ENCODE measurements at places on chromosomes 1 and 21.

DNA sequence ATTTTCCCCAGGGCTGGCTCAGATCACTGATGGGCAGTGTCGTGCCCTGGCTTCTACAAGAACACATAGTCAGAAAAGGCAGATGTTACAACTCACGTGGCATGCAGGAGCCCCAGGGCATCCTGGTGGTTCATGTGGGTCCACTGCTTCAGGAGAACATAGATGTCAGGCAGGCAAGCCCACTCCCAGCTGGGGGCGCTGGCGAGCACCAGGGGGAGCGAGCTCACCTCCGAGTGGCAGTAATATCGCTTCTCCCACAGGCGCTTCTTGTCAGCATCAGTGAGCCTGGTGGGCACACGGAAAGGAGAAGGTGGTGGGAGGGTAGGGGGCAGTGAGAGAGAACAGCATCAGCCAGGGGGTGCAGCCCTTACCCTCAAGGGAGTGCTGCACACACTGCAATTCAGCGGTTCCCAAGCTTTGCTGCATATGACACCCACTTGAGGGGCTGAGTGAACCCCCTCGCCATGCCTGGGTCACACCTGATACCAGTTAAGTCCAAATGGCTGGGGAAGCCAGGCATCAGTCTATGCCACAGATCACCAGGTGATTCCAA, 34.3 kb upstream of the PPP1R15B start:
- DNase-seq = peak; percentile 60

DNA sequence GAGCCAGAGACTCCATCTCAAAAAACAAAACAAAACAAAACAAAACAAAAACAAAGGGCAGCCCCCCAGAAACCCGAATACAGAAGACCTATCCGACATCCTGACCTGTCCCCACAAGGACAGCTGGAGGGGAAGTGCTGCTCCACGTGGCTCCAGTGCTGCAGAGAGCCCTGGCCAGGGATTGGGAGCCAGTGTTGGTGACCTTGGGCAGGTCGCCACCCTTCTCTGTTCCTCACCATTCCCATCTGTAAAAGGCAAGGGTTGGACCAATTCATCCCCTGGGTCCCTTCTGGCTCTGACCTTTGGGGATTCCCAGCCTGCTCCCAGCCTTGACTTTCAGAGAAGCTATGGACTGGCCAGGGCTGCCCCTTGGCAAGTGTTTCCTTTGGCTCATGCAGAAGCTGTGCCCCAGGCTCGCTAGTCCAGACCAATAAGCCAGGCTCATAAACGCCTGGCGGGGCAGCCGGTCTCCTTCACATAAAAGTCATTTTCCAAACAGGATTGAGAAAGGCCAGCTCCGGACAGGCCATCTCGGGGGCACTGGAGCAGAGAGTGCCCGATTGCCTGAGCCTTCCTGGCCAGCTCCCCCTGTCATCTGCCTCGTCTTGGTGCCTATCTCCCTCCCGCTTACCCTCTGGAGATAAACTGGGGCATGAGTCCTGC, 20.0 kb upstream of the PADI1 start:
- no peak for DNase-seq

DNA sequence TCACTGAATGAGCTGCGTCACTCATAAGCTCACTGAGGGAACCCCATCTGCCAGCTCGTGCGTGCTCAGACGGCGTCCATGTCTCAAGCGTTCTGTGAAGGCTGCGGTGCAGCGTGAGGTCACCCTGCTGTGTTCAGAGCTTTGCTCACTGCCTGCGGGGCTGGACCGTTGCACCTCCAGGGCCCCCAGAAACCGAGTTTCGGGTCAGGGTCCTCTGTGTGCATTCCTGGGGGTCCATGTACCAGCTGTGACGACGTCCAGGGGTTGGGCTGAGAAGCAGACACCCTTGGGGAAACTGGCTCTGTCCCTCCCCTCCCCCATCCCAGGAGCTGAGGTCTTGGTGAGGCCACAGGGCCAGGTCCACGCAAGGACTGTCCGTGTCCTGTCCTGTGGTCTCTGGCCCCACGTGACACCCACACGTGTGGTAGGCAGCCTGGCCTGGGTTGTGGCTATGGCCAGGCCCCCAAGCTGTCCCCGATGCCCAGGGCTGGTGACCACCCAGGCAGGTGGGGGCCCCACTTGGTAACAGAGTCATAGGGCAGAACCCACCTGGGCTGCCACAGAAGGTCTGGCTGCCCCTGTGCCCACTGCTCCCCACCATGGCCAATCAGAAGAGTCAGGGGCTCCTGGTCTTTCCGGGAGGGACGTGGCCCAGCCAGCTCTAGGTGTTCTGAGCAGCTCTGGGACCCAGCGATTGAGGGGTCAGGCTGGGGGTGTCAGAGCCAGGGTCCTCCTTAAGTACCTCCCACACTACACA, 24.4 kb downstream of the FTCD start:
- DNase-seq = no peak

GRCh38 chr1:44604157-44604955, 69.9 kb downstream of the TMEM53 start:
- no peak for DNase-seq

- no peak for DNase-seq
Observed at GRCh38 chr1:183212870-183213269, 26.8 kb downstream of the LAMC2 start.

DNA sequence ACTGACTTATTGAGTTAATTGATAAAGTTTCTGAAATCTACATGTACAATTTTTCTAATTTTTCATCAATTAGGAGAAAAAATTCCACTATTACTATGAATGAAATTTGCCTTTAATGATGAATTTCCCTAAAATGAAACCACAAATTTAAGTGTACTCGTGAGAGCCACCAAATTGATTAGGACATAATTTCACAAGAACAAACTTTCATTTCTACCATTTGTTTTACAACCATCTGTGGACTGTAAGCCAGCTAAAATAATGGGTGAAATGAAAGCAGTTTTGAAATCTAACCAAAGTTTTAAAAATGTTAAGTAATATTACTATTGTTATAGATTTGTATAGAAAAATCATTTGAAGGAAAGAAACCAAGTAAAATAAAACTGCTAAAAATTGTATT, 41.8 kb downstream of the AGL start:
- no peak for DNase-seq

DNA sequence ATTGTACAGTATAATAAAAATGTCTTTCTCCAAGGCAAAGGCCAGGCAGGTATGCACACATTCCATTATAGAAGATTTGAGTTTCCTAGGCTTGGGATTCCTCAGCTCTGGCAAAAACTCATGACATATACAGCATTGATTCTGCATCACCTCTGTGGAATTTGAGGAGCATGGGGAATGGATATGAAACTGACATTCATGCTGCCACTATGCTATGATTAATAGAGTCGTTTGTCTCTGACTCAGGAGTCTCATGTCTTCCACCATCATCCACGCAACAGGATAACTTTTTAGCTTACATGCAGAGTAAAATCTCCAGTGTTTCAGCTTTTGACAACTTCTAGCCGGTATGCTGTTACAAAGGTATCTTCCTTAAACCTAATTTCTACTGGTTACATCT, 49.8 kb upstream of the ADORA3 start:
- DNase-seq = no peak

DNA sequence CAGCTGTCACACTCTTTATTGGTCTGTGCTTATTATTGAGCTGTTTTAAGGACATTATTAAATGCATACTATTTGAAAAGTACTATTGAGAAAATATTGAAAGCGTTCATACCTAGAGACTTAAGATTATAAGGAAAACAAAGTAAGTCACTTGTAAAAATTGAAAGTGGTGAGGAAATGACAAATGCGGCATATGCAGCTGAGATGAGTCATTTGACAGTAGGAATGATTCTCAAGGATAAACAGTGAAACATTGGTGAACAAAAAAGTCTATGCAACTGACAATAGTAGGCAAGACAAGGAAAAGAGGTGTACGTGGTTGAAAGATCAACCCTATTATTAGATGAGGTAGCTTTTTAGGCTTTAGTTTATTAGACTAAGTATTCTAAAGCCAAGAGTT, 82.6 kb upstream of the MAP10 start:
- DNase-seq = no peak

DNA sequence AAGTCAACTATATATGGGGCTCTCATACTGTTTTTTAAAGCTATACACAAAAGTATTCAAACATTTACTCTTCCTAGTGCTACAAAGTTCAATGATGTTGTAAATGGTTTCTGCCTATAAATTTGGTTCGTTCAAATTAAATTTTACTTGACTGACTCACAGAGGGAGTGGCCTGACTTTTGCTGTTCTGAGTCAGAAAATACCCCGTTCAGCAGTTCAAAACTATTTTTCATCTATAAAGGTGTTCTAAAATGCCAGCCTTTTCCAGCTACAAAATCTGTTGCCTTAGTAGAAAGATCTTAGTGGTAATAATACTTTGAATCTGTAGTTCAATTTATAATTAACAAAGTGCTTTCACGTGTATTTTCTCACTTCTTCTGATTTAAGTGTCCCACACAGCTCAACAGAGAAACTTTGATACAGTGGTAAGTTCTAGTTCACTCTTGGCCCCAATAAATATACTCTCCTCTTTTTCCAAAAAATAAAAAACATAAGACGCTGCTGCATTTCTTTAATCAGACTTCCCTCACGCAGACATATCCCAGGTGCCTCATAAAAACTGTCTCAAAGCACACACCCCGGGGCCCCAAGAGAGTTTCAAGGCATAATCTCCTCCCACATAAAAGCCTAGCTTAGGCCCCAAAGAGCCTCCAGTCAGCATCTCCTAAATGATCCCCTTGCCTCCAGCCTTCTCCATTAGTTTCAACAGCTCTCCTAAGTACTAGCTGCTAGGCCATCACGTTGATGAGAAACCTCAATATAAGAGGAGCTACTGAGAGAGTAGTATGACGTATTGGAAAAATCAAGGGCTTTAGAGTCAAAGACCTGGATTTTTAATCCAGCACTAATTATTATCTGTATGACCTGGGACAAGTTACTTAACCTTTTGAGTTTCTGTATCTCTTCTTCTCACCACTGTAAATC, 3.2 kb downstream of the PTP4A2 start:
- DNase-seq = peak; percentile 74

- DNase-seq = no peak
Observed at GRCh38 chr1:202639500-202639899, 70.8 kb downstream of the SYT2 start.

GRCh38 chr1:2479618-2480017, 3.5 kb downstream of the PLCH2 start:
- no peak for DNase-seq

DNA sequence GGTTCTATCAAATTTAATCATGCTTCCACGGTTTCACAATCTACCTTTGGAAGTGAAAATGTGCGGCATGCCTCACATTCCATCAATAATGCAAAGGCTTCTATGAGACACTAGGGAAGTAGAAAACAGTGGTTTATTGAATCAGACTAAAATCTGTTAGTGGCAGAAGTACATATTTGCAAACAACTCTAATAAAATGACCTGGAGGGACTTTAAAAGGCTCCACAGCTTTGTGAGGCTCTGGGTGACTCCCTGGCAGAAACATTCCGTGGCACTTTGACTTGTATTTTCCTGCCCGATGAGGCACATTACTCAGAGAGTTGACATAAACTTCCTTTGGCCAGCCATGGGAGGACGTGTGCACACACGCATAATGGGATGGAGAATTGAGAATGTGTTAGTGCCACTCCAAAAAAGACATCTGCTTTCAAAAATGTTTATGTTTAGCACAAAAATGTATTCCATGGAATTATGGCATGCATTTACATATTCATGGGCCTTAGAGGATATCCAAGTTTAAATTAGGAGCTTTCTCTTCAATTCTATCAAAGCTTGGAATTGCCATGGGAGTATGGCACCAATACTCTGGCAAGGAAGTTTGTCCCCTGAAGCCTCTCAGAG, 60.0 kb upstream of the SSX2IP start:
- no peak for DNase-seq

GRCh38 chr21:41662761-41663160, 104.1 kb downstream of the RIPK4 start:
- no peak for DNase-seq

GRCh38 chr1:246786606-246787238, 62.5 kb downstream of the SCCPDH start:
- no peak for DNase-seq

GRCh38 chr1:50333595-50333974, 89.7 kb downstream of the DMRTA2 start:
- peak; percentile 74 for DNase-seq

DNA sequence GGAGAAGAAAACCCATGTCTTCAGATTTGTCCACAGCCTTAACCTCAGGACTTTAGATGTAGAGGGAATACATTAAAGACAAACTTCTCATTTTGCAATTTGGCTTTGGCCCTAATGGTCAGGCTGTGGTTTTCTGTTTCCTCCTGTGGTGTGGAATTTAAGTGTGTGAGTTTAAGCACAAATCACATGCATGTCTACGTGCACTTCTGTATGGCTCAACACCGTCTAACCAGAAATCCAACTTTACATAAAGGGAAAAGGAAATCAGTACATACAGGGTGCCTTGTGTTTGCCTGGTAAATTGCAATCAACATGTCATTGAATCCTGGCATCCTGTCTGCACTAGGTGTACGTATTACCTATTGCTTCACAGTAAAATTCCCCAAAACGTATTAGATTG, 1.2 kb upstream of the ZNF124 start:
- no peak for DNase-seq

GRCh38 chr1:99776120-99776519, 9.7 kb upstream of the FRRS1 start:
- DNase-seq = no peak

DNA sequence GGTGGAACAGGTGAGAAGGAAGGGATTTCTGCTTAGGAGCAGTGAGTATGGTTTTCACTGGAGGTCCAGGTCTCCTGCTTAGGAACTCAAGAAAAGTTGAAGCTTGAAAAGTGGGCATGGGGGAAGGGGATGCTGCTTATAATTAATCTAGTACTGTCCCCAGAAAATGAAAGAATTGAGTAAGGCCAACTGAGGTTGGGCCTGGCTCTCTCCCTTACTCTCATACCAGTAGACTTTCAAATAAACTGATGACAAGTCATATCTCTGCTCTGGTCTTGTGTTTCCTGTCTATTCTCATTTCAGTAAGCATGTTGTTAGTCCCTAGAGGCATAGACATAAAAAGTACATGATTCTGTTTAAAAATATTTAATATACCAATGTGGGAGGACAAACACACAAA, 26.4 kb downstream of the CD48 start:
- peak; percentile 84 for DNase-seq

DNA sequence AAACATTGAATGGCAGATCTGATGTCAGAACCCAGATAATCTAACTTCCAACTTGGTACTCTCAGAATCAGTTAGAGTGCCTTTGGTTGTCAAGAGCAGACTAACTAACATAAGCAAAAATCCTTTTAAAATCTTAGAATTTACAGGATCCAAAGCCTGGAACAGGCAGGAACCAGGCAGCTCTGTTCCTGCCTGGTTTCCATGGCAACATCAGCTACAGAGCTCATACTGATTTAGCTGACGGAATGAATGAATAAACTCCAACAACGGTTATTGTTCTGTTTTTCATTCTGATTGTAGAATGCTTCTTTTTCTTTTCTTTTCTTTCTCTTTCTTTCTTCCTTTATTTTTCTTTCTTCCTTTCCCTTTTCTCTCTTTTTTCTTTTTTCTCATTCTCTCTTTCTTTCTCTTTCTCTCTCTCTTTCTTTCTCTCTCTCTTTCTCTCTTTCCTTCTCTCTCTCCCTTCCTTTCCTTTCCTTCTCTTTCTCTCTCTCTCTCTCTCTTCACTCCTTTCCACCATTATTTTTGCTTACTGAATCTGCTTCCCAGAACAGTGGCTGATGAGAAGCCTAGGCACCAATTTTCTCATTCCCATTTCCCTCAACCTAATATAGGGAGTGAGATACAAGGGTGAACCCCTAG, 121.6 kb downstream of the RGS7 start:
- DNase-seq = no peak
